ENCODE measurements at places on chromosomes 7 and 10. TPM values are rescaled to one million over a fixed set of nuclear protein-coding genes. Genes with fewer than 3 reads are reported as not detected.

GRCh38 chr7:107754642-107755041, 10.7 kb downstream of the CBLL1 start:
- H3K27ac ChIP-seq = no peak overlapping the region
- H3K4me3 ChIP-seq = no peak overlapping the region
- H3K4me1 ChIP-seq = no peaks in the 10 kb centered on the region
- DNase-seq = no peak
- H3K27me3 ChIP-seq = no peaks in the 10 kb centered on the region

DNA sequence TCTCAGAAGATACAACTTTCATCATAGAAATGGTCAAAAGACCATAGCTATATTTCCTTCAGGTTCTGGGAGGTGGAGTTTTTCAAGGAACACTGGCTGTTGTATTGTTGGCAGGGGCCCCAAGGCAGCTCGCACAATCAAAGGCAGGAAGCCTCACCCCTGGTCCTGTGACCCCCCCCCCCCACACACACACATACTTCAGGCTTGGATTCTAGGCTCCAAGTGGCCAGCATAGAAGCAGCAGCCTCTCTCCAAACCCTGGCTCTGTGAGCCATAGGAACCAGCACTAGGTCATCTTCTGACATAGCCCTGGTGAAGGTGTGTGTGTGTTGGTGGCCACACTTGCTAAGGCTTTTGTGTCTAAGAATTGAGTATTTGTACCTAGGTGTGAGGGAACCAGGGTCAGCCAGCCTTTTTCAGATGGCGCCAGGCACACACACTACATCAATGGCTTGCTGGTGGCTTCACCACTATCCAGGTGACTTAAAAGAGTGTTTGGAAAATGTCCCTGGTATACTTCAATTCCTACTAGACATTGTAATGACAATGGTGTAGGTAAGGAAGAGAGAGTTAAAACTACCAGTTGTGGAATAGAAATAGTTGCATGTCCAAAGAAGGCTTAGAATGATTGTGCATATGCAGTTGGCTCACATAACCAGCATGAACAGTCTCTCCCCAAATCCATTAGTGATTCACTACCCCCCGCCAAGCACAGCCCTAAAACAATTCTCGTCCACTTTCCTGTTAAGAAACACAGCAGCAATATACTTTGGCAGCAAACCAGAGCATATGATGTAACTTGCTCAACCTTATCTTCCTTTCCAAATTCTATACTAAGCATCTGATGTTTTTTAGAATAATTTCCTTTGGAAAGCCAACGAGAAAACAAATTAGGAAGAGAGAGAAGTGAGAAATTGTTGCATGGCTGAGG, 91.3 kb downstream of the AVL9 start:
- DNase-seq = no peak
- H3K36me3 ChIP-seq = peaks cover 53% of the 10 kb centered on the region
- H3K27ac ChIP-seq = no peak overlapping the region
- H3K27me3 ChIP-seq = no peaks in the 10 kb centered on the region
- no peak overlapping the region for H3K4me3 ChIP-seq

DNA sequence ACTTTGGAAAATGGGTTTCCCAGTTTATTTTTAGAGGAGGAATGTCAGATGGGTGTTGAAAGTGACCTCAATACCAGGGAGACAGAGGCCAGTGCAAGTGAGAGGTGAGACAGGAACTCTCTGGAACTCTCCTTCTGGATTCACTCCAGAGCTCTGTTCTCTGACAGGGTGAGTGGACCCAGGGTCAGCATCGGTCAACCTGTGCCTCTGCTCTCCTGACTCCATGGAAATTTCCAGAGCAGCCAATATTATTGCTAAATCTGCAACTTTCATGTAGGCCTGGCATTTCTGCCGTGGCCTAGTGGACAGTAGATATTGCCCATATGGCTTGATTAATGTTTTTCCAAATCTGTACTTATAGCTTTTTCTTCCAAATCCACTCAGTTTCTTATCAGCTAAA, 20.2 kb downstream of the AKR1C4 start:
- H3K27ac ChIP-seq = no peak overlapping the region
- no peaks in the 10 kb centered on the region for H3K36me3 ChIP-seq
- H3K27me3 ChIP-seq = no peaks in the 10 kb centered on the region
- no peak for DNase-seq
- H3K4me3 ChIP-seq = no peak overlapping the region
- no peaks in the 10 kb centered on the region for H3K4me1 ChIP-seq

GRCh38 chr10:31935678-31936077, 7.0 kb upstream of the ARHGAP12 start:
- no peaks in the 10 kb centered on the region for H3K36me3 ChIP-seq
- DNase-seq = no peak
- no peak overlapping the region for H3K4me3 ChIP-seq

GRCh38 chr10:127984945-127985344, 78.0 kb downstream of the PTPRE start:
- no peaks in the 10 kb centered on the region for H3K36me3 ChIP-seq
- H3K27me3 ChIP-seq = no peaks in the 10 kb centered on the region
- no peak overlapping the region for H3K4me3 ChIP-seq
- DNase-seq = no peak
- no peak overlapping the region for H3K27ac ChIP-seq
- no peaks in the 10 kb centered on the region for H3K4me1 ChIP-seq

GRCh38 chr10:7315906-7316305, 94.9 kb downstream of the SFMBT2 start:
- no peak overlapping the region for H3K27ac ChIP-seq
- H3K4me1 ChIP-seq = no peaks in the 10 kb centered on the region
- no peak overlapping the region for H3K4me3 ChIP-seq

- H3K36me3 ChIP-seq = no peaks in the 10 kb centered on the region
- no peak overlapping the region for H3K27ac ChIP-seq
- H3K4me1 ChIP-seq = no peaks in the 10 kb centered on the region
- H3K27me3 ChIP-seq = no peaks in the 10 kb centered on the region
- no peak for DNase-seq
Measured at GRCh38 chr10:127888521-127889312, 4.0 kb downstream of the CLRN3 start.

DNA sequence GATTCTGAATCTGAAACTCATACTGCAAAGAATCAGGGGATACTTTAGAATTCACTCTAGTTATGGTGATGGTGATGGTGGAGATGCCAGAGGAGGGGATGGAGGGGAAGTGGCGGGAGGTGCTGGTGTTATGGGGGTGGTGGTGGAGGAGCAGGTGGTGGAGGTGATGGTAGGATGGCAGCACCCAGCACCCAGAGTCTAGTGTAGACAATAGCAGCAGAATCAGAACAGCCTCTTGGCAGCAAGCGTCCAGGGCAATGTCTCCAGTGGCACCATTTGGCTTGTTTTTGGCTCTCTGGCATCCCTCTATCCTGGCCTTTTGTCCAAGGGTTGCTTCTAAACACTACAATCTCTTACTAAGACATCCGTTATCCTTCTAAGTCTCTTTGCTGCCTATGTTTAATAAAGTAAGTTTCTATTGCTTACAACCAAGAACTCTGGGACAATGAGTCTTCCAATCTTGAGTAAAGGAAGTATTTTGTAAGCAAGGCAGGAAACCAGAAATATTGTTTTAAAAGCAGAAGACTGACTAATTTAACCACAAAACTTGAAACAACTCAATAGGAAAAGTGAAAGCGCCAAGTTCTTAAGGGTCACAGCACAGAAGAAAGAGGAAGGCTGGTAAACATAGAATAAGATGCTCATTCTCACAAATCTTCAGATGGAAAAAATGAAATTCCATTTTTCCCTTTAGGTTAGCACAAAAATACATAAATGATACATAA, 42.4 kb upstream of the GDF10 start:
- H3K36me3 ChIP-seq = no peaks in the 10 kb centered on the region
- H3K4me3 ChIP-seq = no peak overlapping the region
- no peaks in the 10 kb centered on the region for H3K4me1 ChIP-seq
- no peak for DNase-seq
- no peaks in the 10 kb centered on the region for H3K27me3 ChIP-seq
- H3K27ac ChIP-seq = no peak overlapping the region

DNA sequence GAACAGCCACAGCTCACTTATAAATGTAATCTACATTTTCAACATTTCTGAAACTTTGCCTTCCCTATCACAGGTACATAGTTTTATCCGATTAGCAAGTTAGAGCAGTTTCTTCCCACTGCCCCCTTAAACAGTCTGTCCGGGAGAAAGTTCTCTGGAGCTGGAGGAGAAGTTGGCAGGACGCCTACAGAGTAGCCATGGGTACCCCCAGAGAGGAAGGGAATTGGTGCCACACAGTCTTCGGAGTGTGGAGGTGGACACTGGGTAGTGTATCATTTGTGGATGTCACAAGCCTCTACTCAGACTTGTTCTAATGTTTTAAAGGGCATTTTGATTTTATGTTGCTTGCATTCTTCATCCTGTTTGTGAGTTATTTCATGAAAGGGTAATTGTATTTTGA, 39.0 kb downstream of the TAF3 start:
- H3K36me3 ChIP-seq = no peaks in the 10 kb centered on the region
- DNase-seq = no peak
- no peak overlapping the region for H3K27ac ChIP-seq
- H3K4me1 ChIP-seq = peaks cover 4% of the 10 kb centered on the region

RTKN2 gene
- total RNA-seq = 22.1 TPM

PIK3CG gene
- not detected for total RNA-seq

HMX2 gene
- total RNA-seq = 1.3 TPM

INMT gene
- 0.84 TPM for total RNA-seq

C10orf105 gene
- 0.48 TPM for total RNA-seq

Data from H1 (cell line).